ENCODE measurements at places on chromosomes 6 and 20.
A peak's percentile ranks its signal among the peaks of the same experiment; 100 is the strongest.

DNA sequence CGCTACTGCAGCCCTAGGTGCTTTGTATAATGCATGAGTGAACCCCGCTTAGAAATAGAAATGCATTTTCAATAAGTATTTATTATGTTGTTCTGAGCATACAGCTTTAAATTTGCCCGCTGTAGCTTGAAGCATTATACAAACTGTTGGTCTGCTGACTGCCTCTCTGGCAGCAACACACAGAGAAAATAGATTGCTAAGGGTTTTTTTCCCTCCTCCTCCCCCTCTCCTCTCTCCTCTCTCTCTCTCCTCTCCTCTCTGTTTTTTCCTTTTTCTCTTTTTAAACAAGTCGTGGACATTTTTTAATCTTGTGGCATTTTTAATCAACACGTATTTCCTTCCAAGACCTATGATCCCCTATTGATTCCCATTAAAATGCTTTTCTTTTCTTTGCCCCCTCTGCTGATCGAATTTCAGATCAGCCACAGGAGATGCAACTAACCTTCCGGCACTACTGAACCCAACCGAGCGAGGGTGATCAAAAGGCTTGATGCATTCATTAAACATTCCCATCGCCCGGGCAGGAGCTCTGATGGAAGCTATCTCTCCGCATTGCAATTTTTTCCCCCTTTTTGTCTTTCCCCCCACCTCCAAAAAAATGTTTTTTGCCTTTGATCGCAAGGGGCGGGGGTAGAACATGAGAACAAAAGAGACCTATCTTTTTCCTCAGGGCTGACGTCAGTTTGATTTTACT, 90.7 kb upstream of the ARID1B start:
- DNase-seq, result peak; percentile 6

DNA sequence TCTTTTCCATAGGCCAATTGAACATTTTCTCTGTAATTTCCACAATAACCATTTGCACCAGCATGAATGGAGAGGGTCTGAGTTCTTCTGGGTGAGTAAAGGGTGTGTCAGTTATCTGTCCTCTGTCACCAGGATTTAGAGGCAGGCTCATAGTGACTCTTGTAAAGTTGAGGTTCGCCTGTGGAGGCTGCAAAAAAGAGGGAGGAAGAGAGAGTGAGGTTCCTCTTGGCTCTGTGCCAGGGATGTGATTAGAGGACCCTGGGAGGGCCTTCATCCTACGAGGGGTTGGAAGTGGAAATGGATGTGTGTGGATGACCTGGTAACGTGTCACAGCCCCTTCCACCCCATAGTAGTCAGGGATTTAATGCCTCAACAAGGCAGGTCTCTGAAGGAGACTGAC, 242.0 kb downstream of the ESR1 start:
- DNase-seq, result no peak

GRCh38 chr6:155247618-155248007, 16.2 kb upstream of the CLDN20 start:
- no peak for DNase-seq

GRCh38 chr20:48489046-48489463, 338.7 kb downstream of the PREX1 start:
- DNase-seq, result no peak

DNA sequence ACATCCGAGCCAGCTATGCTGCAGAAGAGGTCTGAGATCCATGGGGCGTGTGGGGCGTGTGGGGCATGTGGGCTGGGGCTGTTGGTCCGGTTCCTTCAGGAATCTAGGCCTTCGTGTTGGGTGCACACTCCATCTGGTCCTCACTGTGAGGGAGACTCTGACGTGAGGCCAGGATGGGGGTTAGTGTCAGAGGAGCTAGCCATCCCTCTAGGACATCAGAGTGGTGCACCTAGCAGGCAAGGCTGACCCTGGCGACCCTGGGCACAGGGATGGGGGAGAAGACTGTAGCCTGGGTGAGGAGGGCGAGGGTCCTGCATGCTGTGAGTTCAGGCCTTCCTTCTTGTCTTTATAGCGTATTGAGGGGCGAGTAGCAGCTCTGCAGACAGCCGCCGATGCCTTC, 8.7 kb upstream of the PTPRA start:
- DNase-seq, result no peak

- DNase-seq, result no peak
Observed at GRCh38 chr6:119673741-119674140, 324.2 kb upstream of the MAN1A1 start.

- no peak for DNase-seq
Observed at GRCh38 chr20:50861012-50861411, 66.2 kb downstream of the BCAS4 start.

DNA sequence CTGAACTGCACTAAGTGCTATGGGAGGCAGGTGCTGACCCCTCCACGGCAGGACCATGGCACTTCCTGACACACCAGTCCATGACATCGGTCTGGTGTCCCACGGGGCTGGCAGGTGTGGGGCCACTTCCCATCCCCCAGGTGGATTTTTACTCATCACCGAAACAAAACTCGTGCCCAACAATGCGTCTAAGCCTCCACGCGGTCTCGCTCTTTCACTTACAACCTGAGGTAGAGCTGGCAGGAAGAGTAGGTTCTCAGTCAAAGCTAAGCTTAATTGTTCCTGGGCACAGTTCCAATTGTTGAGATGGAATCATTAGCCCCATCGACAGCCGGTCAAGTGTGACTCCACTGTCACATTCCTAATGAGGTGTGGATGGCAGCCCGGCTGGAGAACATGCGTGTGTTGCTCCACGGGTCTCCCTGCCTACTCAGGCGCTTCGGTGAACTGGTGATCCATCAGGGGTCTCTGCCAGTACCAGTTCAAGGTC, 125.7 kb downstream of the SLC23A2 start:
- DNase-seq, result no peak

GRCh38 chr20:62299666-62300236, 3.0 kb upstream of the ADRM1 start:
- DNase-seq, result no peak

- DNase-seq, result no peak
Observed at GRCh38 chr20:60097285-60097684, 139.1 kb downstream of the CDH26 start.

DNA sequence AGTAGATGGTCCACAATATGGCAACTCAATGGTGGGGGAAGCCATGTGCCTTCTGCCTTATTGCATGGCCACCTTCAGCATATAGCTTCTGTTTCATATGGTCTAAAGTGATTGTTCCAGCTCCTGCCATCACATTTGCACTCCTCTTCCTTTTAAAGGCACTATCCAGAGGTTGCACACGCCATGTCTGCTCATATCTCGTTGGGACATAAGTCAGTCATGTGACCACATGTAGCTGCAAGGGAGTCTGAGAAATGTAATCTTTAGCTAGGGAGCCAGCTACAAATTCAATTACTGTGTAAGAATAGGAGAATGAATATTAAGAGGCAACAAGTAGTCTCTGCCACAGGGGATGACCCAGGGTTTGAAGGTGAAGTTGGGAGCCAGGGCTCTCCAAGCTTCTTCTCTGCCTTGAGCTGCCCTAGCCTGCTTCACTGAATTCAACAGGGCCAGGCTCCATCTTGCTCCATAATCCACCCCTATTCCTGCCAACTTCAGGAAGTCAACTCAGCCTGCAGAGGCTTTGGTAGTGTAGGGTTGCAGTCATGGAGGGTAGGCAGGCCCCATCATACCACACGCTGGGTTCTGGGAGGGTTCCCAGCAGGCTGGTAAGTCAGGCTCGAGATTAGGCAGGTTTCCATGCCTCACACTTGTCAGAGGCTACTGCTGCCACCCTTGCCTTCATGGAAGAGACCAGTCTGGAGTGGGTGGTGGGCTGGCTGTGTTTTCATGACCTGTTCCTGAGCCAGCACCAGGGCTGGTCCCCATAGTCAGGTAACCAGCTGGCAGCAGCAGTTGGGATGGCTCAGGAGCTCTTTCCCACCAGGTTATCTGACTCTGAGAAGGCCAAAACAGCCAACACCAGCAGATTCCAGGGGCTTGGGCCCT, 56.7 kb upstream of the SAYSD1 start:
- no peak for DNase-seq

DNA sequence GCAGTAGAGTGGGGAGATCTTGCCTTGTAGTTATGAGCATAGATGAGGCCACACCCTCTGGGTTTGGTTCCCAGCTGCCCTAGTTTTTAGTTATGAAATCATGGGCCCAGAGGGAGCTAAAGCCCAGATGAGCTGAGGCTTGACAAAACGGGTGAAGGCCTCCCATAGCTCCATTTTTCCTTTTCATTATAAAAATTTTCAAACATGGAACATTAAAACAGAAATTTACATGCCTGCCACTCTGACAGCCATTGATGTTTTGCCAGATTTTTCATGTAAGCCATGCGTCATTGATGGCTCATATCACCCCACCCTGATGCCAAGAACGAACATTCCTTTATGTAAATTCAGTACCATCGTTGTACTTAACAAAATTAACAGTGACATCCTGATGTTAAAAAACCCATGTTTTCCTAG, 67.9 kb downstream of the IGF2R start:
- DNase-seq, result no peak

DNA sequence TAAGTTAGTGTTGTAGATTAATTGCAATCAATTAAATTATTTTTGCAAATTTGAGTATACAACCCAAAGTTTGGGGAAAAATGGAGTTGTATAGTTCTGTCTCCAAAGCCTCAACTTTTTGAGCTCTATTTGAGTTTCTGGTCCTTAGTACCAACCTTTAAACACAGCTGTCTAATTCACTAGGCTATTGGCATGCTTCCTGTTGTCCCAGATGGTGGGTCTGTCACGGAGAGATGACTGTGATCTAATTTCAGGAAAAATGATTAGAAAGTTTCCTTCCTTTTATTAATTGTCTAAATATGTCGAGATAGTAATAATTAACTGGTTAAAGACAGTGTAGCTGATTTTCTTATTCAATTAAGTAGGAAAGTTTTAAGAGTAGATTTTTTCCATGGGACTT, 109.6 kb downstream of the SCAF8 start:
- no peak for DNase-seq

- DNase-seq, result no peak
Observed at GRCh38 chr6:24223115-24223919, 97.3 kb downstream of the NRSN1 start.

GRCh38 chr6:139144490-139145085, 9.7 kb downstream of the HECA start:
- DNase-seq, result no peak

DNA sequence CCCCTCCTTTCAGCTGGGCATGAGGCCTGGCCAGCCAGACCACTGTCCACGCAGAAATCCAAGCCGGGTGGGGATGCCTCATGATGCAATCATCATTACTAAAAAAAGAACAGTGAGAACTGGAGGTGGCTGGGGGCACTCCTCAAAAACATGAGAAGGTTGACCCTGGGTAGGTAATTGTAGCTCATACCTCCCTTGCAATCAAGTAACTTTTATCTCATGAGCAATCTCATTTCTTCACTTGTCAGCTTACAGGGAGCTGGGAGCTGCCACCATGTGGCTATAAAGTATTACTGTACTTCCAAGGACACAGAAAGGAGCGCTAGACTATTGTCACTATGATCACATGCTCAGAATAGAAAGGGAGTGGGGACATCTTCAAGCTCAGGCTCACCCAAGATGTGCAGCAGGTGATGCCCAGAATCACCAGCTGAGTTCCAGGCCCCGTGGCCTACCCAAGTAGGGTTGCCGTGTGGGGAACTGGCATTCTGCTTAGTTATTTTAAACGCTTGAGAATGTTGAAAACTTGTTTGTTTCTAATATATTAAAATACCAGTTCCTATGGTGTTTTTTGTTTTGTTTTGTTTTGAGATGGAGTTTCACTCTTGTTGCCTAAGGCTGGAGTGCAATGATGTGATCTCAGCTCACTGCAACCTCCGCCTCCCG, 3.0 kb upstream of the CDH26 start:
- no peak for DNase-seq

DNA sequence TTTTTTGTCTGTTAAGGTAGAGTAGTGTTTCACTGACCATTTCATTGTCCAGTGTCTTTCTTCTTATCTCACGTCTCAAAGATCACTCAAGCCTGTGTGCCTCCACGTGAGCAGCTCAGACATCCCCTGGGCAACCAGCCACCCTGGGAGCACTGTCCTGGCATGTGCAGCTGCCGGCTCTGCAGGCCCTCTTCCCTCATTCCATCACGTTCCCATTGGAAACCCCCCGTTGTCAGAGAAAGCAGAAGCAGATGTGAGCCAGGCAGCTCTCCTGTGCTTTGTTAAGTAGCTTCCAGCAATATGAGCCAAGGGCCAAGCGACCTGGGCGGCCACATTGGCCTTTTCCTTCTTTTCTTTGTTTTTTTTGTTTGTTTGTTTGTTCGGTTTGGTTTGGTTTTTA, 233.2 kb upstream of the SYNDIG1 start:
- no peak for DNase-seq

- DNase-seq, result no peak
Observed at GRCh38 chr6:155708100-155708499, 252.5 kb upstream of the NOX3 start.

DNA sequence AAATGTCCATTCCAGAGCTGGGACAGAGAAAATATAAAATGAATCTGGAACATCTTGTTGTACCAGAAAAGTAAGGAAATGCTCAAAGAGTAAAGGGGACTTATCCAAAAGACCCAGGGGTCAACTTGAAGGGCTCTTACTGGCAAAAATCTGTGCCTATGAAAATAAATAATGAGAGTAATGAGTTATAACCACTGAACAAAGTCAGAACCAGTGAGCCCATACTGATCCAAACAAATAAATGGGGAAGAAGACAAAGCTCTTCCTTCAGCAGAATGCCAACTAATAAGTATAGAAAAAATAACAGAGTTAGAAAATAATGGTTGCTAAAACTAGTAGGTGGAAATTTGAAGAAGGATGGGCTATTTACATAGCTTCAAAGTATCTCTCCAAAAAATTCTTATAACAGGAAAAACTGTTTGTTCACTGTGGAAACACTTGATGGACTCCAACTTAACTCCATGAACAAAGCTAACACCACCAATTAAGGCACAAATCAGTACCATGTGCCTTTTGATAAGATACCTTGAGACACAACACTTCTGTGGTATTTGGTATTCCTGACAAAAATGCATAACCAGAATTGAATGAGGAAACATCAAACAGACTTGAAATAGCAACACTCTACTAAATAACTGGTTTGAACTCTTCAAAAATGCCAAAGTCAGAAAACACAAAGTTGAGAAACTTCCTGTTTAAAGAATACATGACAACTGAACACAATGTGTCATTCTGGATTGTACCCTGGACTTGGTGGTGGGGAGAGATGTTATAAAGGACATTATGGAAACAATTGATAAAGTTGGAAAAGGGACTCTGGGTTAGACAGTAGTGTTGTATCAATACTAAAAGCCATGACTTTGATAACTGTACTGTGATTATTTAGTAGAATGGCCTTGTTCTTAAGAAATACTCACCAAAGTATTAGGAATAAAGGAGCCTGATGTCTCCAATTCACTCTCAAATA, 197.5 kb downstream of the ISM1 start:
- DNase-seq, result no peak

Measured in anterior cingulate cortex (tissue), 58 donors.